ENCODE measurements at places on chromosomes 2 and 18. TPM values are rescaled to one million over a fixed set of nuclear protein-coding genes. Genes with fewer than 3 reads are reported as not detected.

Gene ANKRD62
- not detected for total RNA-seq

DNA sequence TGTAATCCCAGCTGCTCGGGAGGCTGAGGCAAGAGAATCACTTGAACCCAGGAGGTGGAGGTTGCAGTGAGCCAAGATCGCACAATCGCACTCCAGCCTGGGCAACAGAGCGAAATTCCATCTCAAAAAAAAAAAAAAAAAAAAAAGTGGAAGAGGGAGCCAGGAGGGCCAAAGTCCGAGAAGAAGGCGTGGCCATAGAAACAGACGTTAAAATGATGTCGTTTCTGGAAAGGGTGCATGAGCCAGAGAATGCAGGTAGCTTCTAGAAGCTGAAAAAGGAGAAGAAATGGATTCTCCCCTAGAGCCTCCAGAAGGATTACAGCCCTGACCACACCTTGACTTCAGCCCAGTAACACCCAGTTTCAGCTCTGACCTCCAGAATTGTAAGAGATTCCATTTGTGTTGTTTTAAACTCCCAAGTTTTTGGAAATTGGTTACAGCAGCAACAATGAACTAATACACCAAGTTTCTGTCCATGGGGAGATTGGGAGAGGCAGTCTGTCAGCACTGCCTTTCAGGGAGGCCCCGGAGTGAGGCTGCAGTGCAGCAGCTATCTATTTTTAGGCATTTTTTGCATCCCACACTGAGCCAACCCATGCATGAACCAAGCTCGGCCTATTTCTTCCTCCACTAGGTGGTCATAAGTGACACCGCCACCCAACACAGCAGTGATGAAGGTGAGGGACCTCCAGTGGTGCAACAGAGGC, 14.2 kb upstream of the TRAF3IP1 start:
- no peaks in the 10 kb centered on the region for H3K36me3 ChIP-seq
- peak overlapping the region; percentile 2 for H3K27ac ChIP-seq
- H3K27me3 ChIP-seq: no peaks in the 10 kb centered on the region
- no peak for DNase-seq

- H3K36me3 ChIP-seq: no peaks in the 10 kb centered on the region
- H3K4me3 ChIP-seq: no peak overlapping the region
- peaks cover 3% of the 10 kb centered on the region for H3K4me1 ChIP-seq
- no peaks in the 10 kb centered on the region for H3K27me3 ChIP-seq
- DNase-seq: no peak
Observed at GRCh38 chr2:205869439-205869838, 187.1 kb downstream of the NRP2 start.

- no peak overlapping the region for H3K4me3 ChIP-seq
- H3K4me1 ChIP-seq: no peaks in the 10 kb centered on the region
- H3K36me3 ChIP-seq: peaks cover 15% of the 10 kb centered on the region
- no peak overlapping the region for H3K27ac ChIP-seq
- peak; percentile 4 for DNase-seq
Observed at GRCh38 chr2:1692342-1692741, 52.0 kb downstream of the PXDN start.

- H3K27ac ChIP-seq: peak overlapping the region; percentile 35
- H3K27me3 ChIP-seq: no peaks in the 10 kb centered on the region
- peaks cover 15% of the 10 kb centered on the region for H3K4me1 ChIP-seq
- DNase-seq: no peak
- no peak overlapping the region for H3K4me3 ChIP-seq
- H3K36me3 ChIP-seq: no peaks in the 10 kb centered on the region
Observed at GRCh38 chr2:230318190-230319121, 8.5 kb upstream of the SP140L start.

DNA sequence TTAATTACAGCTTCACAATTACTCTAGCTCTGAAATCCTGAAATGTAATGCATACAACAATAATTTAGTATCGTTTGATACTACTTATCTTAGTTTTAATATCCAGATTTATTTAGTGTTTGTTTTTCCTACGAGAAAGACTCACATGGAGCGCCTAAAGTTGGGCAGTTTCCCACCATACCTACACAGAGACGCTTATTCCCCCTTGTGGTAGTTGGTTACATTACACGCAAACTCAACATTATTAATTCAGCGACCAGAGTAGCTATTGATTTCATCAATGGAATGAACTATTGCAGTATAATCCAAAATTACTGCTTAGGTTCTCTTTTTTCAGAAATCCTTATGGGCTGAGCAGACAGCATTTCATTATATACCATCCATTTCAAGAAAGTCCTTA, 164.0 kb upstream of the REG3G start:
- H3K27me3 ChIP-seq: no peaks in the 10 kb centered on the region
- H3K4me3 ChIP-seq: no peak overlapping the region
- DNase-seq: peak; percentile 33

- no peak for DNase-seq
- H3K4me3 ChIP-seq: no peak overlapping the region
- H3K27ac ChIP-seq: no peak overlapping the region
- no peaks in the 10 kb centered on the region for H3K36me3 ChIP-seq
- no peaks in the 10 kb centered on the region for H3K4me1 ChIP-seq
Observed at GRCh38 chr2:209808521-209808920, 36.9 kb downstream of the UNC80 start.

Gene SLC5A6
- 24.9 TPM for total RNA-seq

GRCh38 chr18:53755914-53756609, 468.4 kb downstream of the MBD2 start:
- DNase-seq: no peak
- no peak overlapping the region for H3K27ac ChIP-seq
- H3K4me1 ChIP-seq: peaks cover 3% of the 10 kb centered on the region
- no peaks in the 10 kb centered on the region for H3K27me3 ChIP-seq

- no peaks in the 10 kb centered on the region for H3K36me3 ChIP-seq
- H3K27ac ChIP-seq: no peak overlapping the region
- no peak overlapping the region for H3K4me3 ChIP-seq
- no peaks in the 10 kb centered on the region for H3K27me3 ChIP-seq
Observed at GRCh38 chr18:35588995-35589394, 7.5 kb downstream of the GALNT1 start.

DNA sequence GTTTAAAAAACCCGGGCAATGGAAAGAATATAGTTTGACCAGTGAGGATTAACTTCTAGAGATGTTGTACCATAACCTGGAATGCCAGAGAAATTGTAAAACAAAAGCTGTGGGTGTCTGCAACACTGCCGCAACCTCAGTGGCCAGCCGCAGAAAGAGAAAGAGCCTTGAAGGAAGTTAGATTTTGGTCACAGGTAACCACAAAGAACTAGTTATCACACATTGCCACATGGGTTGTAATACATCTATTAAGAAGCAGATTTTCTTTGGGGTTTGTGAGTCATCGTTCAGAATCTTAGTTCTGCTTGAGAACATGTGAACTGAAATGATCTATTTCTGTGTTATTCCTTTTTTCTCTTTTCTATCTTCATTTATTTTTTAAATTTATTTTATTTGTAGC, 222.9 kb upstream of the AGAP1 start:
- H3K4me1 ChIP-seq: no peaks in the 10 kb centered on the region
- no peak for DNase-seq
- no peaks in the 10 kb centered on the region for H3K36me3 ChIP-seq
- no peak overlapping the region for H3K4me3 ChIP-seq
- no peaks in the 10 kb centered on the region for H3K27me3 ChIP-seq

DNA sequence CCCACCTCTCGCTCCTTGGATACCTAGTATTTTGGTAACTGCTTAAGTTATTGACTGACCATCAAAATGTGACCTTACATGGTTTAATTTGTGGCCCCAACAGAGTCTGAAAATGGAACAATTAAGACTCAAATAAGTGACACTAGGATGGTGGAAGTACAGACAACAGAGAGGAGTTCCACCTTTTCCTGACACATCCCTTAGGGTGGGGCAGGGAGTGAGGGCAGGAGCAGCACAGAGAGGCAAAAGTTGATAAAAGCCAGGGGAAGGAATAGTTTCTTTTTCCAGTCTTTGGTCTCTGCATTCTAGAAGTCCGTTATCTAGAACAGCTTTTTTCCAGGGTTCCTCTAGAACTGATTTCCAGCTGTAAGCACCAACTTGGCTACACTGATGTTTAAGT, 32.2 kb downstream of the FTCDNL1 start:
- H3K36me3 ChIP-seq: no peaks in the 10 kb centered on the region
- no peaks in the 10 kb centered on the region for H3K4me1 ChIP-seq
- DNase-seq: no peak
- H3K27ac ChIP-seq: no peak overlapping the region

DNA sequence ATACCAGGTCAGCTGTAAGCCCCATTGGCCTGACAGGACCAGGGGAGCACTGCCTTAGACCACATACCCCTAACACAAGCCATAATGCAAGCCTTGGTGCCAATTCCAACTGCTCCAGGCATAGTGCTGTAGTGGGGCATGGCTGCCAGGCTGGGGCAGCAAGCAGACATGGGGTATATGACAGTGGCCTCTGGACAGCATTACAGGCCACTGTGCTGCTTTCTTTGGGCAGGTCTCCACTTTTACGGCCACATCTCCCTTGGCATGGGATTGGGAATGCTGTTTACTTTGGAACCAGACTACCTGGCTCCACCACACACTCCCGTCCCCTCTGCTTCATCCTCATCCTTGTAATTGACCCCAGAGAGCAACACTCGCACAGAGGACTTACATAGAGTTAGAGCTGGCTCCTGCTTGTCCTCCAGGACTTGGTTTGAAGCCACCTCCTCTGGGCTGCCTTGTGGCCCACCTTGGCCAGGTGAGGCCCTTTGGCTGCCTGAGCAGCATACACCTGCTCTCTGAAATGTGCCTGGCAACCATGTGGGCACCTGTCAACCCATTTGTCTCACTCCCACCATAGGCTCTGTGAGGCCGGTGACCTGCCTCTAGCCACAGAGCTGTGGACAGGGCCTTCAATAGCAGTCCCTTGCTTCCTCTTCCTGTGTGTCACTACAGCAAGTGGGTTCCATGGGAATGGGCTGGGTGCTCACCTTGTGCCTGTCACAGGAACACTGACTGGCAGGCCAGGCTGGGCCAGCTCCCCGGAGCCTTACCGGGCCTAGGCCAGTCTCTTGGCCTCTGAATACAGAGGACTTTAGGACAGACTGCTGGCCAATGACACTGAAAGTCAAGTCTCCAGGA, 262.6 kb upstream of the HS6ST1 start:
- H3K36me3 ChIP-seq: no peaks in the 10 kb centered on the region
- no peak overlapping the region for H3K4me3 ChIP-seq
- no peaks in the 10 kb centered on the region for H3K4me1 ChIP-seq
- DNase-seq: no peak
- H3K27me3 ChIP-seq: no peaks in the 10 kb centered on the region

DNA sequence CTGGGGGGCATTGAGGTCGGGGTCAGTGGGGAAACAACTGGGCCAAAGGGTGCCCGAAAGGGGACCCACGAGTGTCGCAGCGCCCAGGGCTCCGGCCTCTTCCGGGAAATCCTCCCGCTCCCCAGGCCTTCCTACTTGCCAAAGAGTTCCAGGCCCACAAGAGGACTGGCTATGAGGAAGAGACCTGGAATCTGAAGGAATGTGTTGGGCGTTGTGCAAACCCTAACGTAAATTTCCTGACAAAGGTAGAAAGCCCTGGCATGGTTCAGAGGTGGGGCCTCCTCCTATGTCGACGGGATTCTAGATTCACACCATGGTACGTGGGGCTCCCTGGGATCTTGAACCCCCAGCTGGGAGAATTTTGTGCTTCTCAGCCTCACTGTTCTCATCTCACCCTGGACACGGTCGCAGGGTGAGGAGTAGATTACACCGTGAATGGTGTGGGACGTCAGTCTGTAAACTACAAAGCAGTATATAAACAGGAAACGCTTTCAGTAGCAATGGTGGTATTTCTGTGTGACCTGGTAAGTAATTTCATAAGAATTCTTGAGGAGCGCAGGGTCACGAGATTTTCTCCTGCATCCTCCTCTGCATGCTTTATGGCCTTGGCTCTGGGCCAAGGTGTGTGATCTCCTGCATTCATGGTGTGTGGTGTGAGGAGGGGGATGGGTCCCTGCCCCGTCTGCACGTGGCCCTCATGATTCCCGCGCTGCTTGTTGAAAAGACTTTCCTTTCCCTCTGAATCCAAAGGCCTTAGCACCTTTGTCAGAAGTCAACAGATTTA, 868 bp downstream of the HSBP1L1 start:
- peak overlapping the region; percentile 63 for H3K4me3 ChIP-seq
- peaks cover 27% of the 10 kb centered on the region for H3K4me1 ChIP-seq
- H3K27ac ChIP-seq: peak overlapping the region; percentile 91

Data from stomach (tissue), 19 donors.